Urothelium cell line (cell line): ENCODE measurements at places on chromosomes 12 and 14.

- no peak for DNase-seq
Measured at GRCh38 chr12:56930241-56930640, 4.0 kb downstream of the SDR9C7 start.

GRCh38 chr12:116267948-116268347, 9.5 kb downstream of the MED13L start:
- no peak for DNase-seq

- DNase-seq, result no peak
Measured at GRCh38 chr12:91044586-91044985, 13.2 kb downstream of the KERA start.

- peak; percentile 7 for DNase-seq
Measured at GRCh38 chr12:70556179-70556869, 80.9 kb downstream of the PTPRB start.

- no peak for DNase-seq
Measured at GRCh38 chr14:87254331-87254874, 738.6 kb downstream of the GALC start.

DNA sequence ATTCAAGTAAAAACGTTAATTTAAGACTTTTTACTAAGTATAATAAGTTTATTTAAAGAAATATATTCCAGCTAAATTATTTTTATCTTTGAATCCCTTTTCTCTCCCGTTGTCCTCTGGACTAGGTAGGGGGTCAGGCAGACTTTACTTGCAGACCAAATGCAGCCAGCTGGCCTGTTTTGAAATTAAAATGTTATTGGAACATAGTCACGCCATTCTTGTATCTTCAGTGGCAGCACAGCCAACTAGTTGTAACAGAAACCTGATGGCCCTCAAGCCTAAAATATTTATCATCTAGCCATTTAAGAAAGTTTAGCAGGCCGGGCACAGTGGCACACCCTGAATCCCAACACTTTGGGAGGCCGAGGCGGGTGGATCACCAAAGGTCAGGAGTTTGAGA, 52.7 kb downstream of the BCAT1 start:
- DNase-seq, result no peak

- no peak for DNase-seq
Measured at GRCh38 chr14:104321802-104322130, 183.4 kb downstream of the KIF26A start.

DNA sequence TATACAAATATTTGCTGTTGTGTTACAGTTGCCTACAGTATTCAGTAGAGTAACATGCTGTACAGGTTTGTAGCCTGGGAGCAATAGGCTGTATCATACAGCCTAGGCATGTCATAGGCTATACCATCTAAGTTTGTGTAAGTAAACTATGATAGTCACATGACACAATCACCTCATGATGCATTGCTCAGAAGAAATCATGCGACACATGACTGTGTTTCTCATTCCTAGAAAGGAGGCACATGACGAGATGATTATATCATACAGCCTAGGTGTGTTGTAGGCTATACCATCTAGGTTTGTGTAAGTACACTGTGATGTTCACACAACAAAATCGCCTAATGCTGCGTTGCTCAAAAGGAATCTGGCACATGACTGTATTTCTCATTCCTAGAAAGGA, 31.9 kb downstream of the NOPCHAP1 start:
- no peak for DNase-seq

GRCh38 chr12:84508851-84509260, 403.7 kb downstream of the SLC6A15 start:
- DNase-seq, result no peak

GRCh38 chr12:124036657-124037109, 63.7 kb downstream of the ZNF664 start:
- DNase-seq, result peak; percentile 56

- peak; percentile 78 for DNase-seq
Measured at GRCh38 chr12:104671409-104672095, 214.8 kb downstream of the CHST11 start.

DNA sequence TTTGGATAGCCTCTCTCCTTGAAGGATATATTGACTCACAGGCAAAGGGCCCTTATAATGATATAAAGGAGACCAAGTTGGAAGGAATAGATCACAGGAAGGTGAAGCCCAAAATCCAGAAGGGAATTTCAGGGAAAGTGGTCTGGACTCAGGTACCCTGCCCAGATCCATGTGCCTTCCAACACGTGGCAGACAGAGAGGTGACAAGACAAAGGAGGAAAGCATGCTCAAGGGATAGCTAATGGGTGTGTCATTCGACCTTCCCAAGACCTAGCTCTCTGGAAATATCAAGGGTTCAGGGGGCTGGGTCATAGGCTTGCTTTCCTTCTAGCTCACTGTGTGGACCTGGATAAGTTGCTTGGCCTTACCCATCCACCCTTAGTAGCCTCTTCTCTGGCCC, 214.3 kb downstream of the ZFP36L1 start:
- DNase-seq, result no peak

DNA sequence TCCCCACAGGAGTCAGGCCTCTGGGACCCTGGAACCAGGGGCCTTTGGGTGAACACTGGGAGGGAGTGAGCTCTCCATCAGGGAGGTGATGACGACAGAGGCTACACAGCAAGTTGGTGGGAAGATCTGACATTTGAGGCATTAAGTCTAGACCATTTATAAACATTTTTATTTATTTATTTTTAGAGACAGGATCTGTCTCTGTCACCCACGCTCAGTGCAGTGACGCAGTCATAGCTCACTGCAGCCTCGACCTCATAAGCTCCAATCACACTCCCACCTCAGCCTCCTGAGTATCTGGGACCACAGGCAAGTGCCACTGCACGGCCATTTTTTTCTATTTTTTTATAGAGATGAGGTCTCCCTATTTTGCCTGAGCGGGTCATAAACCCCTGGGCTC, 53.6 kb downstream of the TEAD4 start:
- DNase-seq, result no peak

- DNase-seq, result peak; percentile 7
Measured at GRCh38 chr12:118633071-118633470, 256.7 kb downstream of the SUDS3 start.

DNA sequence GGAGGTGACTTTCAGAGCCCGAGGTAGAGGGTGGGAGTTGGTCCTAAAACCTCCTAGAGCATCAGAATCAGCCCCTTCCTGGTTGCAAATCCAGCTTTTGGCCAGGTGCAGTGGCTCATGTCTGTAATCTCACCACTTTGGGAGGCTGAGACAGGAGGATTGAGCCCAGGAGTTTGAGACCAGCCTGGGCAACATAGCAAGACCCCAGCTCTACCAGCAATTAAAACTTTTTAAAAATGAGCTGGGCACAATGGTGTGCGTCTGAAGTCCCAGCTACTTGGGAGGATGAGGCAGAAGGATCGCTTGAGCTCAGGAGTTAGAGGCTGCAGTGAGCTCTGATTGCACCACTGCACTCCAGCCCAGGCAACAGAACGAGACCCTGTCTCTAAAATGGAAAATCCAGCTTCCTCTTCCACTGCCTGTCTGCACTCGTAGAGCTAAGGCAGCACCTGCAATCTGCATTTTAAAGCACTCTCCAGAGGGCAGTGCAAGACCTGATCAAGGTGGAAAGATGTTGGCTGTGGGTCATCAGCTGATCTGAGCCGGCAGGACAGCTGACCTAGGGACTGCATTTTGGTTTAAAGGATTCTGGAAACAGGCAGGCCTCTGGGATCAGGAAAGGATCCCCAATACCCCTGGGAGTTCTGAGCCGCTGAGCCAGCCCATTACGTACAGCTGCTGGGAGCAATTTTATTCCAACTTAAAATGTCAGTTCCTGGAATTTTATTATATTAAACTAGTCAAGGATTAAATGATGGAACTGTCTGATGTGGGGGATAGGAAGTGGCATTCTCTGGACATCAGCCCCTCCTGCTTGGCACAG, 1.8 kb upstream of the TESC start:
- DNase-seq, result no peak

- DNase-seq, result no peak
Measured at GRCh38 chr14:73895939-73896338, 9.3 kb downstream of the ZNF410 start.

DNA sequence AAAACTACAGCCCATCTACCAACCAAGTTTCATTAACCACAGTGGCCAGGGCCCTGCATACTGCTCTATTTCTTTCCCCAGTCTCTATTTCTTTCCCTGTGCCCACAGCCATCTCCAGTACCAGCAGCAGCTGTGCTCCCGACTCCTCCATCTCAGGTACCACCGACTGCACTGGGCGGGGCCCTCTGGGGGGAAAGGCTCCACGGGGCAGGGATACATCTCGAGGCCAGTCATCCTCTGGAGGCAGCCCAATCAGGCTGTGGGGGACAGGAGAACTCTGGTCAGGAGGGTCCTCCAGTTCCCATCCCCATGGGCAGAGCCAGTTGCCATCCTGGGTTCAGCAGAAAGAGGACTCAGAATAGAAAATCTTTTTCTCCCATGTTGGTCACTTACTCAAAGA, 3.0 kb downstream of the CDK4 start:
- no peak for DNase-seq

DNA sequence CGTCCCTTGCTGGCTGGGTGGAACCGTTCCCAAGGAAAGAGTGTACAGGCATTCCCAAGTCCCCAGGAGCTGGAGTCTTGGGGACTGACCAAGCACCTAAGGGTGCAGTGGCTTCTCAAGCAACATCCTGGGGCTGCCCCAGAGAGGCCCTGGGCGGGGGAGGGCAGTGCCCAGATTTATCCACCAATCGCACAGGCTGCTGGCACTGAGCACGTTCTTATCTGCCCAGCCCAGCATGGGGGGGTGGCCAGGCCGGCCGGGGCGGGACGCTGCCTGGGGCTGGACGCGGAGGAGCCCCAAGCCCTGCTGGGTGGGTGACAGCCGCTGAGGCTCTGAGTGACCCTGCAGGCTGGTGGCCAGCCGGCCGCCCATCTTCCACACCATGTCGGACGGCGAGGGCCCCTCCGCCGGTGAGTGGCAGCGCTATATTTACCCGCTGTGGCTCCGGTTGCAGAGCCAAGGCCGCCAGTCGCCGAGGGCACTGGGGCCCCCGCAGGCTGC, 53.4 kb downstream of the CYP46A1 start:
- no peak for DNase-seq

- no peak for DNase-seq
Measured at GRCh38 chr14:25026476-25027137, 23.3 kb downstream of the STXBP6 start.

DNA sequence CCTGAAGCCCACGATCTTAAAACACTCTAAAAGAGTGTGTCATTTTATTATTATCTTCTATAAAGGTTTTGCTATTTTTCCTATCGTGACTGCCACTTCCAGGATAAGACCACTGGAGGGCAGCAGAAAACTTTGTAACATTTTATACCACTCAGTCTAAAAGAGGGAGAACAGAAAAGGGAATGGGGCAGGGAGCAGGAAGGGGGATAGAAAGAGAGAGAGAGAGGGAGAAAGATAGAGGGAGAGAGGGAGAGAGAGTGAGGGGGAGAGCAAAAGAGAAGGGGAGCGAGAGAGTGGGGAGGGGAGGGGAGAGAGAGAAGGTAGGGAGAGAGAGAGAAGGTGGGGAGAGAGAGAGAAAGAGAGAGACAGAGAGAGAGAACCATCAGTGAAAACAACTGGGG, 2.0 kb upstream of the ART4 start:
- peak; percentile 64 for DNase-seq

GRCh38 chr12:53722450-53723041, 4.7 kb downstream of the CALCOCO1 start:
- no peak for DNase-seq

- DNase-seq, result no peak
Measured at GRCh38 chr14:20494935-20495766, 10.2 kb upstream of the RNASE10 start.

- peak; percentile 67 for DNase-seq
Measured at GRCh38 chr12:44000309-44000952, 164.6 kb downstream of the TMEM117 start.

GRCh38 chr12:47328831-47329545, 249.2 kb upstream of the AMIGO2 start:
- DNase-seq, result no peak

DNA sequence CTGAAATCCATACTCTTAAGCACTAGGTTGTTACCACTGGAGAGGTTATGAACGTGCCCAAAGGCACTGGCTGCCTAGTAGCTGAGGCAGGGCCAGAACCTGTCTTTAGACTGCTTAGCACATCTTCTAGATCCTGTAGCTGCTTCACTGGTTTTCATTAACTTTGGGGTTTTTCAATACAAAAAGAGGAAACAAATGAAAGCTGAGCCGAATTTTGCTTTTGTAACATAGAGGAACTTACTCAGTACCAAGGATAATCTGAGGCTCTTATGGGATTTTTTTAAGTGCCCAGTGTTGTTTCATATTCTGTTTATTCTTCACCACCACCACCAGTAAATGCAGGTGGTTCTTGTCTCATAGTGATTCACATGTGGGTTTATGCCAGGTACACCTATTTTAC, 396.1 kb downstream of the RAD51B start:
- no peak for DNase-seq

- no peak for DNase-seq
Measured at GRCh38 chr12:95972832-95973456, 23.2 kb downstream of the HAL start.

DNA sequence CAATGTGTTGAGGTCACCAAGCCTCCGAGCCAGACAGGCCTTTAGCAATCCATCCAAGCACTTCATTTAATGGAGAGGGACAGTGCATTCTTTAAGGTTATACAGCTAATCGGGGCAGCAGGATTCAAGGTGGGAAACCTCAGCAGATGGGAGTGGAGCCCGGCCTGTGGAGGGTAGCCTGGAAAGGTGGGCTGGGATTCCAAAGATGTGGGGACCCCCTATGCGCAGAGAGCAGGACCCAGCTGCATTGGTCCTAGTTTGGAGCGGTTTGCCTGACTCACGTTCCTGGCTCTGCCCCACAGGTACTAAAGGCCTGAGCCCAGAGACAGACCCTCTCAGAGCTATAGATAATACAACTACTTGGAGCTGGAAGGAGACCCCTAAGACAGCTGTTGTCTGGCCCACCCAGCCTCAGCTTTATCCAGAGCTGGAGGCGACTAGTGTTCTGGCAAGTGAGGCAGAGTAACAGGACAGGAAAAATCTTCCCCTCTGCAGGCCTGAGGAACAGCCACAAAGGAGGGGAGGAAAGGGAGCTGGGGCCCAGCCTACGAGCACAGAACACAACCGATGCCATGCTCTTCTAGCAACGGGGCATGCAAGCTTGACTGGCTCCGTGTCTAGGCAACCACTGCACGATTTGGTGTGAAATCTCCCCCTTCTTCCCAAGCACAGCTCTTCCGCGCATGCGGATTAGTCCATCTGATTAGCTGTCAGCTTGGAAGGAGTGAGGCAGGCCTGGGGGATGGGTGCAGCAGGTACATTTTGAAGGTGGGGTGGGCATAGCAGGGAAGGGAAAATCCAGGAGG, 1.1 kb upstream of the MYH7 start:
- no peak for DNase-seq

DNA sequence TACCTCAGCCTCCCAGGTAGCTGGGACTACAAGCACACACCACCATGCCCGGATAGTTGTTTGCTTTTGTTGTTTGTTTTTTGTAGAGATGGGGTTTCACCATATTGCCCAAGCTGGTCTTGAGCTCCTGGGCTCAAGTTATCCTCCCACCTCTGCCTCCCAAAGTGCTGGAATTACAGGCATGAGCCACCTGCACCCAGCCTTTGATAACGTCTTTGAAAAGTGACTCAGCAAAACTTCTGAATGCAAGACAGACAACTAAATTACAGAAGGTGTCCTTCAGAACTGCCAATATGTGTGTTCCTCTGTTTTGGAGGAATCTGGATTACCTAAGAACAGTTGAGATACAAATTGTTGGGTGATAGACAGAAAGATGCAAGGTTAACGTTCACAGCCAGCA, 99.8 kb downstream of the ESR2 start:
- no peak for DNase-seq

- DNase-seq, result no peak
Measured at GRCh38 chr12:125284945-125285685, 219.9 kb downstream of the AACS start.

GRCh38 chr14:71289536-71289935, 382.3 kb downstream of the PCNX1 start:
- DNase-seq, result no peak

- no peak for DNase-seq
Measured at GRCh38 chr12:104213952-104214351, 1.6 kb upstream of the TXNRD1 start.
